ENCODE measurements at places on chromosomes 3 and 15.

GRCh38 chr3:32995098-32995497 lies 43.7 kb downstream of the CCR4 start:
- no peak for DNase-seq

GRCh38 chr3:119170821-119171220 lies 2.6 kb upstream of the UPK1B start:
- no peak for DNase-seq

DNA sequence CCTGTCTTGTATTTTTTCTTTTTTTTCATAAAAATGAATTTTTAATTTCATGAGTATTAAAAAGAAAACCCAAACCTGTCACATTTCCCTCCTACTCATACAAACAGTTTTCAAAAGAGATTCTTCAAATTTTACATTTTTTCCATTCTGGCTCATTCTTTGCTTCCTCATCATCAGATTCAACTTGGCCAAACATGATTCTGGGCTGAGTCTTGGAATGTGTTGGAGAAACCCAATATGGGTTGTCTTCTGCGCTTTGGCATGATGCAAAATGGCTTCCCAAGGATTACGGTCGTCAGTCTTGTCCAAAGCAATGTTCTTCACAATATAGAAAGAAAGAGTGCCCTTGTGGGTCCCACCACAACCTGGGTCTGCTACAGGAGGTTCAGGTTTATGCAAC lies 12.4 kb upstream of the TM4SF4 start:
- DNase-seq = no peak

- DNase-seq = no peak
These were observed 11.9 kb downstream of the CISH start for GRCh38 chr3:50599716-50600118.

DNA sequence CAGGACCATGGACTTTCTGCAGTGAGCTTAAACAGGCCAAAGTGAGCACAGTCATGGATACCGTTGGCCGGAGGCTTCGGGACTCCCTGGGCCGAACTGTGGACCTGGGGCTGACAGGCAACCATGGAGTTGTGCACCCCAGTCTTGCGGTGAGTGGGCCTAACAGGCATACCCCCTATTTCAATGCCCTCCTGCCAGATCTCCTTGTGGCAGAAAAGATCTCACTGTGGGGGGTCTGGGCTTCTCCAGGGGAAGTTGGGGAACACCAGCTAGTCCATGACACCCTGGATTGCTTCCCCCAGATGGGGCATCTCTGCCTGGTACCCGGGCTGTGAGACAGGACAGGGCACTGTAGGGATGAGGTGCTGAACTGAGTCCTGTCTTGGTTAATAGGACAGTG lies 29.5 kb downstream of the ACAD9 start:
- no peak for DNase-seq

GRCh38 chr3:21645121-21645897 lies 105.7 kb downstream of the ZNF385D start:
- DNase-seq = no peak

DNA sequence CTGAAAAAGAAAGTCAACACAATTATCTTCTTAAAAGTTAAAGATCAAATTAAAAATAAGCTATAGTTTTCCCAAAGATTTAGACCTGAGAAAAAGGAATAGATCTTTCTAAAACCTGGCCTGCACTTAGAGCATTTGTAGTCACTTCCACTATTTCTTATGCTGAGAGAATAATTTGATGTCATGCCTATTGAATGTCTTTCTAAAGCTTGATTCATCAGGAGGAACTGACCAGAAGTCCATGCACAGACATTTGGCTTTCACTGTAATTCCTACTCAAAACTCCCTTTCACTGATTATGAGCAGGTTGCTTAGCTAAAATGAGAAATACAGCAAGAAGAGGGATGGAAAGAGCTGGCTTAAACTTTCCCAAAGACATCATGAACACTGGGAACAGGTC lies 4.3 kb downstream of the GREM1 start:
- no peak for DNase-seq

DNA sequence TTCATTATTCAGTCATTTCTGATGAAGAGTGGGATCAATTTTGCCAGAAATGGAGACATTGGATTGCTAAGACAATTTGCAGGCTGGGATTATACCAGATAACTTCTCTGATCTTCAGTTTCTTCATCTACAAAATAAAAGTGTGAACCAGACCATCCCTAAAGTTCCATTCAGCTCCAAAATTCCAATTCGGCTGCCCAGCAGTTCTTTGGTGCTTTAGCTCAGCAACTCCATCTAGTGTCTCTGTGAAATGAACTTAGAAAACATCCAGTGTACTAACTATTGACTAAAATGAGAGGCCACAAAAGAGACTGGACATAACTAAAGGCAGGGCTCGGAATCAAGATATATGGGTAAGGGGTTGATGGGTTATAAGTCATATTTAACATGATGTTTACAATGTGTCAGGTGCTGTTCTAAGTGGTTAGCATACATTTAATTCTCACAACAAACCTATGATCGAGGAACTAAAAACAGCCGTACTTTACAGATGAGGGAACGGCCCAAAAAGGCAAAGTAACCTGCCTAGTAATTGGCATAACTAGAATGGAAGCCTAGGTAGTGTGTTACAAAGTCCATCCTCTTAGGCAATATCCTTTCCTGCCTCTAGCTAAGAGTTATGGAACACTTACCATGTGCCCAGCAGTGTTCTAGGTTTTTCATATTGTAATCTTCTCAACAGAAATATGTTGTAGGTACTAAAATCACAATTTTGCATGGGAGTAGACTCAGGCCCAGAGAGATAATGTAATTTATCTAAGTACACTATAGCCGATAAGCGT lies 17.0 kb downstream of the THAP10 start:
- peak; percentile 29 for DNase-seq

DNA sequence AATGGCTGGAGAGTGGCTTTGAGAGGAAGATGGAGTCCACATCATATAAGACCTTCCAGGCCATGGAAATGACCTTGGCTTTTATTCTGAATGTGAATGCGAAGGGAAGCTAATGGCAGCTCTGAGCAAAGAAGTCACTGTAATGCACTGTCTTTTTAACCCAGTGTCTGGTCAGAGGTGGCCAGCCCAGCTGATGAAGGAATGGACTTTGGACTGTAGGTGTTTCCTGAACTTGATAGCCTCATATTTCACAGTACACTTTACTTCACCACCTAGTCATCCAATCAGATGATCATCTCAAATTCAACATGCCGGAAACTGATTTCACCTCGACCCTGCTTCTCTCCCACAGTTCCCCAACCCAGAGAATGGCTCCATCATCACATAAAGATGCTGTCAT lies 33.4 kb downstream of the DCLK3 start:
- DNase-seq = no peak

DNA sequence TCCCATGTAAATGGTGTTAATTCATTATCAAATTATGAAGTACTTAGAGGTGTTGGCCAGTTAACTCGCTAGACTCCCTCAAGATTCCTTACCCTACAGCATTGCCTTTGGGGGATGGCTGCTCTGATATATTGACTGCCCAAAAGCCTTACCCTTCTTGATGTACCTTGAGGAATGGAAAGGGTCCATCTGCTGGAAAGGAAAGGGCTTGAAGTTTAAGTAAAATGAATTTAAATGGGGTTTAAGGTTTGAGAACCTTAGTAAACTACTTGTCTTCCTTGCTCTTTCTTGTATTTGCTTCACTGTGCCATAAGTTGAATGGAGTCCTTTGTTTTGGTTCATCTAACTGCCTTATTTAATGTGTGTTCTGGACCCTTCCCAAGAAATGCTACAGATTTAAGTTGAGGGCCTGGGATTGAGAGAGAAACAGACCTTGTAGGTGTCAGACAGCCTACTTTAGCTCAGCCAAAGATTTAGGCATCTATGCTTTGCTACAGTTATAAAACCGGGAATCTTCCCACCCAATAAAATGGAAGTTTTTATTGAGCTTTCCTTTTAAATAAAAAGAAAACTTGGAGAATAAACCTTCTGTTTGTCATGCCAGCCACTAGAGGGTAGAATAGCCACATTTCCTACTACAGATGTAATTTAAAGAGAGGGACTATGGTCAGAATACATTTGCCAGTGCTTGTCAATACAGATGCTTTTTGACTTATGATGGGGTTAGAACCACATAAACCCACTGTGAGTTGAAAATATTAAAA lies 25.3 kb downstream of the CMSS1 start:
- peak; percentile 60 for DNase-seq

All from epithelial cell of esophagus (primary cell).